ENCODE measurements at places on chromosomes 2 and 18.

DNA sequence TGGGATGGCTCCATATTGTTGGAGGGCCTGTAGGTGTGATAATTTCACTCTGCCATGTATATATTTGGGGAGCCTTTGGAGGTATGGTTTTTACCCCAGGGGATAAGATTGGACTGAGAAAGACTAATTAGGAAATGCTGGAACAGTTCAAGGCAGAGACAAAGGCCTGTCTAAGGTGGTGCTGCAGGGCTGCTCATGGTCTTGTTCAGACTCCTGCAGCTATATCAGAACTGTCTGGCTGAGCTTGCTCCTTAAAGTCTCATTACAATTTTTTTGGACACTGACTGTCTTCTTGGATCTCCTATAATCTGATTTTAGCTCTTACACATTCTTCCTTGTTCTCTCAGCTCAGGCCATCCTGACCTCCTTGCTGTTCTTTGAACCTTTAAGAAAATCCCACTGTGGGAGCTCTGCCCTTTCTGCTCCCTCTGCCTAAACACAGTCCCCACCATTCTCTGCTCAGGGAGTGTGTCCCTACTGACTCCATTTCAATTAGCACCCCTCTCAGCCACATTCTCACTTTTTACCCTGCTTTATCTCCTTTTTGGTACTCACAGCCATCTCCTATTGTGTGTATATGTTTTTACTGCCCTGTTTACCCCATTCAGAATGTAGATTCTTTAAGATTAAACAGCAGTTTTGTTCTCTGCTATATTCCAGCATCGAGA, 468.7 kb upstream of the FANCL start:
- no peak for DNase-seq

GRCh38 chr2:47653902-47654789, 128.8 kb upstream of the MSH6 start:
- DNase-seq: peak; percentile 61

- DNase-seq: no peak
Measured at GRCh38 chr2:226467221-226467620, 332.4 kb downstream of the IRS1 start.

- peak; percentile 27 for DNase-seq
Measured at GRCh38 chr2:108184419-108184818, 55.3 kb upstream of the SULT1C3 start.

DNA sequence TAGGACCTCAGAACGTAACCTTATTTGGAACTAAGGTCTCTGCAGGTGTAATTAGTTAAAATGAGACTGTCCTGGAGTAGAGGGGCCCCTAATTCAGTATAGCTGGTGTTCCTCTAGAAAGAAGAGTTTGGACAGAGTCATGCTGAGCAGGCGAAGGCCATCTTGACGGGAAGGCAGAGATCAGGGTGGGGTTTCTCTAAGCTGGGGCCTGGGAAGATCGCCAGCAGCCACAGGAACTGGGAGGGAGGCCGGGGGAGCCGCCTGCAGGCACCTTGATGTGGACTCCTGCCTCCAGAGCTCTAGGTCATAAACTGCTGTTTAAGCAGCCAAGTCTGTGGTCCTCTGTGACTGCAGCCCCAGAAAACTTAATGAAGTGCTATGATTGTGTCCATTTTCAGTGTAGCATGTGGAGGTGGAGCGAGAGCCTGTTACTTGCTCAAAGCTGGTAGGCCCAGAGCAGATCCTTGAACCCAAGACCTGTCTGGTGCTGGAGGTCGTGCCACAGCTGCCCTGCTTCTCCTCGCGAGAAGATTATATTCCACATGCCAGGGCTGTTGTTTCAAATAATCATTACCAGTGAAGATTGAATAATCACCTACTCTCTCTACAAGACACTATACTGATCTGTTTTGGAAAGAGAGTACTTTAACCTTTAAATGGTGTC, 105.7 kb downstream of the TPO start:
- no peak for DNase-seq

DNA sequence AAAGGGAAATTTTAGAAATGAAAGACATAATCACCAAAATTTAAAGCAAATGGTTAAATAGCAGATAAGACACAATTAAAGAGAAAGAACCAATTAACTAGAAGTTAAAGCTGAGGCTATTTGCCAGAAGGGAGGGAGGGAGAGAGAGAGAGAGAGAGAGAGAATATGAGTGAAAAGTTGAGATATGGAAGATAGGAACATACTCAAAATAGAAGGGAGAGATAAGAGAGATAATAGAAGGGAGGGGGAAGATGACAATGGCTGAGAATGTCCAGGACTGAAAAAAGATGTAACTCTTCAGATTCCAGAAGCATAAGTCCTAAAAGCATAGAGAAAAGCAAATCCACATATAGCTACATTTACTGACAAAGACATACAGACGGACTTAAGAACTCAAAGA, 17.1 kb upstream of the AAK1 start:
- no peak for DNase-seq

- DNase-seq: no peak
Measured at GRCh38 chr2:7607441-7608173, 690.4 kb downstream of the RNF144A start.

DNA sequence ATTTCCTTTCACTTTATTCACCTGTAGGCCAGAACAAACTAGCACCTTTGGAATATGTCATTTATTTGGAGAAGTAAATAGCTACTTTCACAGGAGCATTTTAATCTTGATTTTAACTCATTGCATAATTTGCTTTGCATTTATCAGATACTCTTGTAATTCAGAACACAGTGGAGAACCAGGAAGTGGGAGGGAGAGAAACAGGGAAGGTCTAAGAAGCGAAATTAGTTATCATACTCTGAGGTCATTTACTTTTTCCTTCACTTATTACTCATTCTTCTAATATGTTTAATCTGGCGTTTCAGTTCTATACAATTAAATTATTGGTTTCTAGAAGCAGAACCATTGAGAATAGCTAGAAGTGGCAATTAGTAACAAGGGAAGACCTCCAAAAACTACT, 20.7 kb downstream of the RBM44 start:
- DNase-seq: no peak

DNA sequence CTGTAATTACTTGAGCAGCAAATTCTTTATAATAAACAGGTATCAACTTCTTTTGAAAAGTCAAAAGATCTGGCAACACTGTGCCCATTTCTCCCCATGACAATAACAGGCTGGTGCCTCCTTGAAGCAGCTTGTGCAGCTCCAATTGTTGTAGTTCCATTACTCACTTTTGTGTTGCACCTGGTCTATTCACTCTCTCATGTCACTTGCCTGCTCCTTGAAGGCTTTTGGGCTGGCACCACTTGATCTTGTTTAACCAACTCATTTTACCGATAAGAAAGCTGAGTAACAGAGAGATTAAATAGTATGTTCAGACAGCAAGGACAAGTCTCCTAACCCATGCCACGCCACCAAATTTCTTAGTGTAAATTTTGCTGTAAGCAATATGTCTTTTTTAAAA, 314.5 kb downstream of the OSR1 start:
- no peak for DNase-seq

DNA sequence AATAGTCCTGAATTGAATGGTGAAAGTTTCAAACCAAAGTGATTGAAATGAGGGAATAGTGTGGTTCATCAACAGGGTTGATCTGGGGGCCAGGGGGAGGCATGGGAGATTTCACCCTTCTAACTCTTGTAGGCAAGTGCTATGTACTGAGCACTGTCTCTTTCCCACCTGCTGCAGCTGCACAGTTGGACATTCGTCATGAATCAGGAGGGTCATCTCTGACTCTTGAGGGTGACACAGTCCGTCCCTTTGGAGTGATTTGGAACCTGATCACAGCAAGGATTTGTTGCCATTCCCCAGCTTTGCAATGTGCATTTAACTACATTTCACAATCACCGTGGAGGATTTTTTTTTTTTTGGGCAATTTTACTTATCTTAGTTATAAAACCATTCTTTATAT, 224.6 kb downstream of the PHLPP1 start:
- peak; percentile 73 for DNase-seq

- DNase-seq: no peak
Measured at GRCh38 chr18:57997820-57998219, 46.2 kb upstream of the NEDD4L start.

GRCh38 chr2:6879011-6879410, 1.4 kb downstream of the RSAD2 start:
- no peak for DNase-seq

GRCh38 chr2:84435345-84436025, 23.6 kb downstream of the SUCLG1 start:
- no peak for DNase-seq

DNA sequence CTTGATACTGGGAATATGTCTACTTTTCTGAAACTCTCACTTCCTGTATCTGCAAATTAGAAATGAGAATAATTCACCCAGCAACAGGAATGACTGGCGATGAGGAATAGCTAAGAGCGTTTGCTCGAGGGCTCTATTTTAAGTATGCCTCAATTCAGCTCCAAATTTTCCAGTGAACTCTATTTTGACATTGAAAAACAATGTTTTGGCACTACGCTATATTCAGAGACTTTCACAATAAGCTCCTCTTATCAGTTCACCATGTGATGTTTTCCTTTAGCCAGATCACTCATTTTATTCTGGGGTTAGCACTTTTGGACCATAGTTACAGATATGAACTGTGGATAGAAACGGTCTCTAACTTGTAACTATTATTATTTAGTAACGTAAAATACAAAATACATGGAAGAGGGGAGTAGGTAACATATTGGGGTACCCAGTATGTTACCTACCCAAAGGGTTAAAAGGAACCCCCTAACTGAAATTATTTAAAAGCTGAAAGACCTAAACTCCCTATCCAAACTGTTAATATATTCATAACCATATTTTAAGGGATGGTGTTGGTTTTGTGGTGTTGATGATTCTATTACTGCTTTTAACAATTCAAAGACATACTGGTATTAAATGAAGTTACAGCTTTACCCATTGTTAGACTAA, 28.1 kb downstream of the SLC40A1 start:
- no peak for DNase-seq

DNA sequence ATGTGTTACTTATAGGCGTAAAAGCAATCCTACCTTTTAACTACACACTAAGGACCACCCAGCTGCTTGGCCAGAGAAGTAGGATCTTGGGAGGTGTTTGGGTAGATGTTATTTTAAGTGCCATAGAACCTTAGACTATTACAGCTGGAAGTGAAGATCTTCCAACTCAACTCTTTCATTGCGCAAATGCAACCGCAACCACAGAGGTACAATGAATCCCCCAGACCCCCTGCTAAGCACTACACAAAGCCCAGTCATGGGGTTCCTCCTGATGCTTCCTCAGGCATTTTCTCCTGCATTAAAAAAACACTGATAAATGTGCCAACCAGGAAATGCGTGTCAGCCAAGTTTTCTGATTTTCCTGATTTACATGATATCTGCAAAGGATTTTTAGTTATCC, 246.0 kb downstream of the LRRTM1 start:
- no peak for DNase-seq

- no peak for DNase-seq
Measured at GRCh38 chr2:128237081-128237534, 81.6 kb downstream of the HS6ST1 start.

DNA sequence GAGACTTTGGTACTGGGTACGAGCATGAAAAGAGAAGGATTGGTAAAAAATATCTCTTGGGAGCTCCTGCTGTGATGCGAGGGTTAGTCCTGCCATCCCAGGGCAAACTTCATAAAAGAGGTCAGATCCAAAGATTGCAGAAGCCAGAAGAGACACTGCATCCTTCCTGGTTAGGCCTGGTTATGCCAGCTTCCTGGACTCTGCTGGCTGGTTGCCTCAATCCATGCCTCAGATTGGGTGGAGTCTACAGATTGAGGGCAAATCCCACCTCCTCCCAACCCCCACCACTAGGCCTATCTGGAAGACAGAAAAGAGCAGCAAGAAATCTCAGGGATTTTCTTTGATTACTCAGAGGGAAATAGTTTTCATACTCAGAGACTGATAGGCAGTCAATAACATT, 5.3 kb upstream of the ACADL start:
- DNase-seq: no peak

DNA sequence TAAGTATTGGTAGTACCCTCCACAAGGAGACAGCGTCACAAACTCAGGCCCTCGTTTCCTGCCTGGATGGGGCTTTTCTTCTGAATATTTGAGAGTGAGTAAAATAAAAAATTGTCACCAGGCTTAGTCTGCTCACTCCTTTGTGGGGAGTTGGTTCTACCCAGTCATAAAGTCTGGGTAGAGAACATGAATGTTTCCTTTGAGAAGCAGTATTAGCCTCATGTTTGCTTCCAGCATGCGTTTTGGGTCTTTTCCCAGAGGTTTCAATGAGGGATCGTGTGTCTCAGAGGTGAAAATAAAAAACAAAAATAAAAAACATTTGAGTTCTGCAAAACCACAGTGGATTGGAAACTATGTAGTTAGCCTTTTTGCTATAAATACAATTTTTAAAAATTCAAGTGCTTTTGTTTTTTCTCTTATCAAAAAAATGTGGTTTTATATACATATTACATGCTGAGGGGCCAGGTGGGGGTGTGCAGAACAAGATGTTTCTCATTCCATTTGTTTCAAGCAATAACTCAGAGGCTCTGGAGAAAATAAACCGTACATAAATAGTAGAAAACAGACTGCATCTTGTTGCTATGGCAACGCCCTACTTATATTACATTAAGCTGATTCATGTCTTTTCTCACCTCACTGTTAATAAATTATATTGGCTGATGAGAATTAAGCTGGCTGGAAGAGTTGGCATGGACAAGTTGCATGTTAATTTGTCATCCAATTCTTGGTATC, 225.4 kb upstream of the FBXO11 start:
- no peak for DNase-seq

DNA sequence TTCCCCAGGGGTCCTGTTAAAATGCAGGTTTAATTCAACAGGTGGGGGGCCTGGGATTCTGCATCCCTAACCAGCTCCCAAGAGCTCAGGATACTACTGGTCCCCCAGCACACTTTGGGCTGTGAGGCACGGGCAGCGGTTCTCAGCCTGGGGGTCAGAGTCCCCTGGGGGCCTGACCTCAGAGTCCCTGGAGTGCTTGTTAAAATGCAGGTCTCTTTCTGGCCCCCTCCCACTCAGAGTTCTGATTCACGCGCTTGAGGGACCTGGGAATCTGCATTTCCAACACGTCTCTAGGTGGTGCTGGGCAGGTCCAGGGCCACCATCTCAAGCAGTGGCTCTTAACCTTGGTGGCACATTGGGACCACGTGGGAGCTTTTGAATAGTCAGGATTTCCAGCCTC, 2.8 kb upstream of the OTOS start:
- no peak for DNase-seq

GRCh38 chr2:145747715-145748114, 1227.8 kb upstream of the ZEB2 start:
- DNase-seq: no peak

- DNase-seq: no peak
Measured at GRCh38 chr2:145068509-145068908, 548.6 kb upstream of the ZEB2 start.

DNA sequence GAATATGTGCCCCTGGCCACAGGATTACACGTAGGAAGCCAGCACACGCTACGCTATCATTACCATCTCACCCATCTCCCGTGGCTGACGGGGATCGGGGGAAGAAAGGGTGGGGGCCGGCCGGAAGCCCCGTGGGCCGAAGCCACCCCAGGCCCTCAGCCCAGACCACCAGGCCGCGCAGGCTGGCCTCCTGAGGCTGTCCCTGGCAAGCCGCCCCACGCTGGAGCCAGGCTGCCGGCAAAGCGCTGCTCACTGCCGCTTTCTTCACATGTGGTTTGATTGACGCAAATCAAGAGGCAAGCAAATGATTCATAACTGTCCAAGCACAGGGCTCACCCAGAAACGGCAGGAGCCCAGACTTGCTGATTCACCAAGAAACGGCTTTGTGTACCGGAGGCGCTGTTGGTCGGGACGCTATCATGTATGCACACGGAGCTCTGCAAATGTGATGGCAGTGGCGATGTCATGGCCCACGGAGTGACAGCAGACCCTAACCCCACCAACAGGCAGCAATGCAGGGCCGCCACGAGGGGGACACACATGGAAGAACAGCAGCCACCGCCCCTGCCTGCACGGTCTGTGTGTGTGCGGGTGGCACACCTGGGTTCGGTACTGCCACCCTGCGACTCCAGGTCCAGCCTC, 125.7 kb downstream of the HDAC4 start:
- no peak for DNase-seq
